ENCODE measurements at places on chromosomes 11 and 22.

DNA sequence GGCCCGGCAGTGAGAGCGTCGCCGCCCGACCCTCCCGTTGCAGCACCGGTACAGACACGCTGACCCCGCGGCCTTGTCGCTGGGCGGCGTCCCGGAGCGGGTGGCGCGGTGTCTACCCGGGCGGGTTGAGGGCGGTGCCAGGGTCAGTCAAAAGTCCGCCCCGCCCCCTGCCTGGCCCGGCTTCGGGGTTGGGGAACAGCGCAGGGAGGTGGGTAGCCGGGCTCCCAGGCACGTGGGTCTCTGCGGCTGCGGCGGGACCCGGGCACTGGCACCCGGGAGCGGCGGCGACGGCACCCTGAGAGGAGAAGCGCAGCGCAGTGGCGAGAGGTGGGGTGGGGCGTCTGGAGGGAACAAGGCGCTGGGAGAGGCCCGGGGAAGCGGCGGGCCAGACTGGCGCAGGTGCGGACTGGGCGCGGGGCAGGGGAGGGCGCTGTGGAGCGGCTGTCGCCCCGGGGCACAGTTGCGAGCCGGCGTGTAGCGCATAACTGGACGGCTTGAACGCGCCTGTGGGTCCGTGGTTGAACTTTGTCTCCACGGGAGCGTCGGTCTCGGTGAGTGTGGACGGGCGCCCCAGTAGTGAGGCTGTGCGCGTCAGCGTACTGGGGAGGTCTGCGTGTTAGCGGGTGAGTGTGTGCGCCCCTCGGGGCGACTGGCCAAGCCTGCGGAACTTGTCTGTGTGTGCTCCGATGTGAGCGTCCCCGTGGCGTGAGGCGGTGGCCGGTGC is at the start of gene P2RY2:
Gene P2RY2 (plus strand): TSS at position 176 of the 724 bp plus-strand sequence. CDS start 15,879 bp downstream, outside the sequence.
- DNase-seq = no peak

DNA sequence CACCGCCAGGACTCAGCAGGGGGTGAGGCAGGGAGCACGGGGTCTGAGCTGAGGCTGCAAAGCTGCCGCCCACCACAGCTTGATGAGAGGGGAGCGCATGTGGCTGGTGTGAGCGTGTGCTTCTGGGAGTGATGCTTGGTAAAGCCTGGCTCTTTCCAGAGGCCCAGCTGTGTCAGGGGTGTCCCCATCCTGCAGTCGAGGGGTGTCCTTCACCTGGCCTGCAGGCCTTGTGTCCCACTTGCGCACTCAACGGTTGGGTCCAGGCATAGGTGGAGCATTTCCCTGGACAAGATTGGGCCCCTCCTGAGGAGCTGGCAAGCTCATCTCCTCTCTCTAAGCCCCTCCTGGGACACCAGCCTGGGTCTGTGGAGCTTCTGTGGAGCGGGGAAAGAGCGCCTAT is 273.9 kb downstream of the TBC1D22A start:
- no peak for DNase-seq

- no peak for DNase-seq
Observed at GRCh38 chr22:50738649-50739227, 734 bp downstream of the ACR start.

DNA sequence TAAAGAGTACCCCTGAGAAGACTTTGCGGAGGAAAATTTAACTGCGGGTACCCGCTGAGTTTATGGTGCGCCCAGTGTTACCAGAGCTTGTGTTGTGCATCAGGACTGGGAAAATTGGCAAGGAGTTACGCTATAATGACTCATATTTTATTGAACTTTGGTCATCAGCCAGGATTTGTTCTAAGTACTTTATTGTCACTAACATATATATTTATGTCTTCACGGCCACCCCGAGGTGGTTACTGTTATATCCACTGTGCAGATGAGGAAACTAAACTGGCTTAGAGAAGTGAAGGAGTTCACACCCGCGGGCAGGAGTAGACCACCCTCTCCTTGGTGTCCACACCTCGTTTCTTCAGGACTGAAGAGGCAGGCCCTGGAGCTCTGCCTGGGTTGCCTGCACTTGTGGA is 667 bp downstream of the ACCS start:
- no peak for DNase-seq

DNA sequence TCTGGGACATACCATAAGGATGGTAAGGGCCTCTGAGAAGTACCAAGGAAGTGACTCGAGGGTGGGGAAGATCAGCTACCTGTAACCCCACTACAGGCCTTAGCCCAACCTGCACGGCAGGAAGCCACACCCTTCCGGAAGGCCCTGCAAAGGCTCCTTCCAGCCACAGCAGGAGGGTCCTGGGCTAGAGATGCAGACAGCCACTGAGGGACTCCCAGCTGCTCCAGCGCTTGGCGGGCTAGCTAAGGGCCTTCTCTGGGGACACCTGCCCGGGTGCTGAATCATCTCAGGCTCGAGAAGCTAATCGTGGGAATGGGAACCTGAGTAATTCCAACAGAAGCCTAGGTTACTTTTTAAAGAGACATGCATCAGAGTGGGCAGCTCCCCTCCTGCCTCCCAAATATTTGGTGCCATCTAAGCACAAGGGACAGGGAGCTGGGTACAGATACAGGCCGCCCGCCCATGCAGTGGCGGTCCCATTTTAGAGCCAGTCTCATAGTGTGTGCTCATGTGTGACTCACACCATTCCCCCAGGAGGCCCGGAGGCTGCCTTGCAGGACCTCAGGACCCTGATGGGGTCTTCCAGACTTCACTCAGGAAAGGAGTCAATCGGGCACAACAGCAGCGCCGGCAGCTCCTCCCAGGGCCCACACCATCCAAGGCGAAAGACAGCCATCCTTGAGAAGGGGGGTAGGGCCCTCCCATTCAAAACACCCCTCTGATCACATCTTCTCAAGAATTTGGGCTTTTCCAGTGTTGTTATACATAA is 8.0 kb downstream of the MYH9 start:
- DNase-seq = no peak

- DNase-seq = no peak
Observed at GRCh38 chr11:73387594-73388264, 11.5 kb downstream of the RELT start.

- peak; percentile 89 for DNase-seq
Observed at GRCh38 chr22:39496131-39496838, 5.8 kb upstream of the MIEF1 start.

DNA sequence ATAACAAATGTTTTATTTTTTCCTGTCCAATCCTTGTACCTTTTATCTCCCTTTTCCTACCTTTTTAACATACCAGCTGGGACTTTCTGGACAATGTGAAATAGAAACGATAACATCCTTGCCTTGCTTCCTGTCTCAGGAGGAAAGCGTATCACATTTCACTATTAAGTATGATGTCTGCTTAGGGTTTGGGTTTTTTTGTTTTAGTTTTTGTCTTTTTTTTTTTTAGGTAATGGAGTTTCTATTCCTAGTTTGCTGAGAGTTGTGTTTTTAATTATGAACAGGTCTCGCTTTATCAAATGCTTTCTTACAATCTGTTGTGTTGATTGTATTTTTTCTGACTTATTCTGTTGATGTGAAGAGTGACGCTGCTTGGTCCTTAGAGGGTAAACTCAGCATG is 64.2 kb upstream of the KCNQ1OT1 start:
- no peak for DNase-seq

DNA sequence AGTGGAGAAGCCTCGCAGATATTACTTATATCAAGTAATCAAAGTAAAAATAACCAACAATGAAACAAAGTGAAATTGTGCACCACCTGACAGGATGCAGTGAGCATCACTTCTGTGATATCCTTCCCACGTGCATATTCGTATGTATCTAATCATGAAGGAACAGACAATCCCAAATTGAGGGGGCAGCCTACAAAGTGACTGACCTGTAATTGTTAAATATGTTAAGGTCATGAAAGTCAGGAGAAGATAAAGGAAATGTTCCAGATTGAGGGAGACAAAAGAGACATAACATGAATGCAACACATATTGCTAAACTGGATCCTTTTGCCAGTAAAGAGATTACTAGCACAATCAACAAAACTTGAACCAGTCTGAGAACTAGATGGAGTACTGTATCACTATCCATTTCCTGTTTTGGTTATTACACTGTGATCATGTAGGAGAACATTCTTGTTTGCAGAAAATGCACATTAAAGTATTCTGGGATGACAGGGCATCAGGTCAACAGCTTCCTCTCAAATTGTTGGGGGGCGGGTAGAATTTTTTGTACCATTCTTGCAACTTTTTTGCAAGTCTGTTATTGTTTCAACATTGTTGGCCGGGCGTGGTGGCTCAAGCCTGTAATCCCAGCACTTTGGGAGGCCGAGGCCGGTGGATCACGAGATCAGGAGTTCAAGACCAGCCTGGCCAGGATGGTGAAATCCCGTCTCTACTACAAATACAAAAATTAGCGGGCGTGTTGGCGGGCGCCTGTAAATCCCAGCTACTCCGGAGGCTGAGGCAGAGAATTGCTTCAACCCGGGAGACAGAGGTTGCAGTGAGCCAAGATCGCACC is 2.0 kb downstream of the SBF2 start:
- DNase-seq = no peak

- no peak for DNase-seq
Observed at GRCh38 chr22:46976598-46976997, 214.1 kb downstream of the TBC1D22A start.

GRCh38 chr11:128419012-128419767 is 168.2 kb downstream of the ETS1 start:
- no peak for DNase-seq

- DNase-seq = no peak
Observed at GRCh38 chr22:39327995-39328754, 8.8 kb upstream of the RPL3 start.

DNA sequence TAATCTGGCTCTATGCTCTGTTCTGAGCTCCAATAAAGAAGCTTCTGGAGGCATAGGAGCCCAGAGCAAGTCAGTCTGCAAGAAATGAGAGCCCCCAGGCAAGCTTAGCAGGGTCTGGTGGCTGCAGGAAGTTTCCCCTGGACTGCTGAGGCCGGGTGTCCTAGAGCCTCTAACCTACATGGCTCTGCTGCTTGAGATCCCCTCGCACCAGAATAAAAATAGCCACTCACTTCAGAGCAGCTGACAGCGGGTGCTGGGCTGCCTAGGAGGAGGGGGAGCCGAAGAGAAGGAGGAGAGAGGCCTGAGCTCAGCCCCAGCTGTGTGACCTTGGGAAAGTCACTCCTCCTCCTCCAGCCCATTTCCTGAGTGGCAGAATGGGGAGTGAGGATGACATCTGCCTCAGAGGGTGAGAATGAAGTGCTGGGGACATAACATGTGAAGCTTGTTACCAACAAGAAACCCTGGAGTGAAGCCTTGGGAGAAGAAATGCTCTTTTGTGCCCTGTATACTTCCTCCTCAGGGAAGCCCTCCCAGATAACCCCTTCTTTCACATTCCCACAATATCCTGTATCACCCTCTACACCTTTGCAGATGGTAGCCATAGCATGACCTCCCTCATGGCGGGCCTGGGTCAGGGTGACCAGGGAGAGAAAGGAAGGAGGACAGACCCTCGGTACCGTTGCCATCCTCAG is 3.6 kb upstream of the INPP5J start:
- no peak for DNase-seq

GRCh38 chr11:128520206-128520887 is 67.0 kb downstream of the ETS1 start:
- no peak for DNase-seq

DNA sequence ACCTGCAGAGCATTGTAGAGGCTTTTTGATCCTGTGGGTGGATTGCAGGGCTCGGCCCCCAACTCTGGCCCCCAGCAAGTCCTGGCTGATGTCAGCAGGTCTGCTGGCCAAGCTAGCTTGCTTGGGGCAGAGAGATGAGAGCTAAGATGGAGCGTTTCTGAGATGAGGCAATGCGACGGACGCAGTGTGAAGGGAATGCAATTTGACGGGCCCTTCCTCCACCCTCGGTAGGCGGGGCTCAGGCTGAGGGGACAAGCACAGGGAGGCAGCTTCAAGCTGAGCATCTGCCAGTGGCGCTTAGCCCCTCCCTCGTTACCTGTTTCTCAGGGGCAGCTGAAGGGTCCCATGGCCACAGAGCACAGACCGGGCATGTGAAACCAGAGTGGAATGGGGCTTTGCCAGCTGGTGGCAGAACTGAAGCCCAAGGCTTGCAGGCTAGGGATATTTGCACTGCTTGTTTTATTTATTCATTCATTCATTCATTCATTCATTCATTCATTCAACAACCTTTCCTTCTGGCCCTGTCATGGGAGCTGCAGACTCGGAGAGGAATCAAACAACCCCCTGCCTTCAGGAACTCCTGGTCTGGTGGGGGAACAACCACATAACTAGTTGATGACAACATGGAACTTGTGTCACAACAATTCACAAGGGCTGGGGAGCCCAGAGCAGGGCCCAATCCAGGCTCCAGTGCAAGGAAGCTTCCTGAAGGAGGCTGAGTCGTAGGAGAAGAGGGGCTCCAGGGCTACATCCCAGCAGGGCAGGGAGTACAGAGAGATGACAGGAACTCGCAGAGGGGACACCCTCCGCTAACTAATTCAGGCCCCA is 66.8 kb downstream of the THAP12 start:
- no peak for DNase-seq

DNA sequence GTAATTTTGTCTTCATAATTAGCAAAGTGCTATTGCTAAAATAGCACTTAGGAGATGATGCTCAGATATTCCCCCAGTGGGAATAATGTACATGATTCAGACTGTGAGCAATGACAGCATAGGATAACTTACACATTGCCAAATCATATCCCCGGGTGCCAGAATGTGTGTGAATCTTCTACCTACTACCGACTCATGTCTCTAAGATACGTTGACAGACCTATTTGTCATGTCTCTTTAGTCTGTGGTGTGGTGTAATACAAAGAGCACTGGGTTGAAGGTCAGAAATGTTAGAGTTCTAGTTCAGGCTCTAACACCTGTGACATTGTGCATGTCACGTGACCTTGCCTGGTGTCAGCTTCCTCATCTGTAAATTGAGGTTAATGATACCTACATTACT is 31.0 kb upstream of the PICALM start:
- no peak for DNase-seq

DNA sequence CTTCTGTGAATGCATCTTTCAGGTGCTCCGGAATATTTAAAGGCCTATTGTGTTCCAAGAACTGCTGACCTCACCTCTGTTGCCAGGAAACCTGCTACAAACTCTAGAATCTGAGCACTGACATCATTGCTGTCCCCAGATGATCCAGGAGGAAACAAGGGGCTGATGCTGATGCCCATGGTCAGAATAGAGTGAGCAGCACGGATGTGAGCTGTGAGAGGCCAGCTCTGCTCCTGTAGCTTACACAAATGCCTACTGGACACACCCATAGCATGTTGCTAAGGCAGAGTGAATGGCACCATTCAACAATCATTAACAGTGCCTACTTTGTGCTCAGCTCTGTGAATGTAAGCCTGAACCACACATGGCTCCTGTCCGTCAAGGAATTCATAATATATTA is 276.7 kb upstream of the API5 start:
- DNase-seq = no peak

GRCh38 chr22:43154887-43155536 is 3.7 kb downstream of the TSPO start:
- no peak for DNase-seq

- peak; percentile 21 for DNase-seq
Observed at GRCh38 chr22:46462726-46463371, 74.6 kb downstream of the CELSR1 start.

GRCh38 chr11:553988-554340 is 6.6 kb downstream of the LMNTD2 start:
- DNase-seq = no peak

GRCh38 chr11:42239188-42239587 is 779.7 kb upstream of the LRRC4C start:
- DNase-seq = no peak

GRCh38 chr11:122816761-122817520 is 21.4 kb upstream of the CRTAM start:
- no peak for DNase-seq

- DNase-seq = no peak
Observed at GRCh38 chr11:93100211-93100610, 97.6 kb downstream of the SLC36A4 start.

Data from putamen (tissue), 1 donor.